ENCODE measurements at places on chromosomes 12 and 14. TPM values are rescaled to one million over a fixed set of nuclear protein-coding genes. Genes with fewer than 3 reads are reported as not detected.
A peak's percentile ranks its signal among the peaks of the same experiment; 100 is the strongest.

GRCh38 chr14:75249251-75249957 lies 29.2 kb upstream of the FOS start:
- peak; percentile 24 for DNase-seq

- DNase-seq = no peak
Measured at GRCh38 chr12:12774791-12775190, 10.7 kb upstream of the APOLD1 start.

DNA sequence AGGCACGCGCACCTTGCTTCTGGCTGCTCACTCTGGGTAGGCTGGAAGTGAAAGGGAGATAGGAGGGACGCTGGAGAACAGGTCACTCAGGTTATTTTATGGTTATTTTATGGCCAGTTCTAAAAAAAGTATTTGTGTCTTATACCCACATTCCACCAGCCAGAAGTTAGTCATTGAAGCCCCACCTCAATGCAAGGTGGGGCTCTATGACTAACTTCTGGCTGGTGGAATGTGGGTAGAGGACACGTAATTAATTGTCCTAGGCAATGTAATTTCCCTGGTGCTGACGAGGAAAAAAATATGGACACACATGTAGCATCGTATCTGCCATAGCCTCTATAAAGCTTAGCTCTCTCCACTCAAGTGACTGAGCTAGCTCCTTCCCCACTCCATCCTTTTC lies 104.9 kb downstream of the PDZRN4 start:
- DNase-seq = no peak

DNA sequence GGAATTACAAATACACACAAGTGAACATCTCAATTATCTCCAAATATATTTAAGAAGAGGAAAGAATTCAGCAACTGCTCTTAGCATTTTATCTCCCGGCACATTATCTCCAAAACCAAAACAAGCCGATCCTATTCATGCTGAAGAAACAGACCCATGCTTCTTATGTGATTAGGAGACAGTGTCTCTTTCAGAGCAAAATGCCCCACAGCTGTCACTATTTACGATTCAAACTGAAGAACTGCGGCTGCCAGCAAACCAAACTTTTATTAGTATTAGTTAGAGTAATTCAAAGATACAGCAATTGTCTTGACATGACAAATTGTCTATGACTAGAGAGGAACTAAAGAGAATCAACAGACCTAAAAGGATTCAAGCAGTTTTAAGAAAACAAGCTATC lies 79.4 kb downstream of the SETD3 start:
- no peak for DNase-seq

- DNase-seq = no peak
Measured at GRCh38 chr14:89615421-89615820, 198.4 kb upstream of the FOXN3 start.

DNA sequence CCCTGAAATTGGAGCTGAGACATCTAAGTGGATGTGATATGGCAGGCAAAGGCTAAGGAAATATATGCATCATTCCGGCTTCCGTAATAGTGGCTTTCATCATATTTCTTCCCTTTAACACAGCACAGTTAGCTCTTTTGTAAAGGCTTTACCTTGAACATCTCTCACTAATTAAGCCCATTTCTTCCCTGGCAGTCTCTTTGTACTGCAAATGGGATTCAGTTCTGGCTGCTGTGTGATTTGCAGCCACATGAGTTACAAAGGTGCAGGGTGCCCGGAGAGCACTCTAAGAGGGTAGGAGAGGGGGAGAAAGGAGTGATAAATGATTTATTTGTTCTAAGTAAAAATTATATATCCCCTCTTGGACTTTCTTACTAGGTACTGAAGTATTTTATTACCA lies 232.1 kb upstream of the CCDC196 start:
- no peak for DNase-seq

DNA sequence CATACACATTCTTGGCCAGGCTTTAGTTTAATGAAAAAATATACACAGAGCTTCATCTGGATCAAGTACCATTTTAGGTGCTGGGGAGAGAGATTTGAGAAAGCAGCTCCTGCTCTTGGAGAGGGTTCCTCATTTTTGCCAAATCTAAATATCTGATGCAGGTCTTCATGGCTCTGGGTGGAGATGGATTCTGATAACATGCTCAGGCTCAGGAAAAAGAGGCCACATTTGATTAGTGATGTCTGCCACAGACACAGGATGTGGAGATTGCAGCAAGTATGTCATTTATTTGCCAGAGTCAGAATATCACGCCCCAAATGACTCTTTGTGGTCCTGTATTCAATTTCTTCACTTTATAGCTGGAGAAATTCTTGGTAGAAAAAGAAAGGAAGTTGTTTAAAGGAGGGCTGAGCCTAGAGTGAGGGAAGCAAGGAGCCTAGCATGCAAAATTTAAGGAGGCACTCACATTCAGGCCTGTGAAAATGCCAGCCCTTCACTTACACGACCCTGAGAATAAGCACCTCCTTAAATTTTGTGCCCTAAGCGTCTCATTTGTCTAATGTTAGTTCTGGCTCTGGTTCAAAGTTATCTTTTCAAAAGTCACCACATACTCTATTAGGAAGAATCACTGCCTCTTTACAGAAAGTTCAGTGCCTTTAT lies 492.9 kb upstream of the TBX3 start:
- DNase-seq = no peak

GRCh38 chr12:17139931-17140330 lies 534.0 kb upstream of the LMO3 start:
- no peak for DNase-seq

DNA sequence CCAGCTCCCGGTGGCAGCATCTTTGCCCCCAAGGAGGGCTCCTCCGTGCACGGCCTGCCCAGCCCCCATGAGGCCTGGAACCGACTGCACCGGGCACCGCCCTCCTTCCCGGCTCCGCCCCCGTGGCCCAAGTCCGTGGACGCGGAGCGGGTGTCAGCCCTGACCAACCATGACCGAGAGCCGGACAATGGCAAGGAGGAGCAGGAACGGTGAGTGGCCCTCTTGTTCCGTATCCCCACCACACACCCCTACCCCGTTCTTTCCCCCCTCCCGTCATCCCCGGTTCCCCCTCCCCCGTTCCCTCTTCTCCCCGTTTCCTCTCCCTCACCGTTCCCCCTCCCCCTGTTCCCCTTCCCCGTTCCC lies 28.3 kb downstream of the LRCOL1 start:
- no peak for DNase-seq

DNA sequence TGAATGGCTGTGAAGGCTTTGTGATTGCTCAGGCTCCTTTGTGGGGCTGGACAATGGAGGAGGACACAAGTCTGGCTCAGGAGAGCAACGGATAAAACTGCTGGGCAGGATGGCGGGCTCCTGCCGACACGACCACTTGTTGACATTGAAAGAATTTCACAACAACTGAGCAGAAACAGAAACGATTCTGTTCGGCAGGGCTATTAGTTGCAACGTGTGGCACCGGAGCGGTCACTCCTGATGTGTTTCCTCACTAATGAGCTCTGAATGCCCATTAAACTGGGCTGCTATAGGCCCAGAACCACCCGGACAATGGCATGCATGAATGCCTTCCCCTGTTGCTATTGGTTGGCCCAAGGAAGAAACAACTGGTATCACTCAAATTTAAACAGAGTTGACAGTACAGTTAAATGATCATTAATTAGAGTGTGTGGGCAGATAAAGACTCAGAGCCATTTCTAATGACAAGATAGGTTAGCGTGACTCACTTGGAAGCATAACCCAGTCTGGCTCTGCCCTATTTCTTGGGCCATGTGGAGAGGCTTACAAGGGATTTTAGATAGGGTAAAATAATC lies 142.9 kb downstream of the ASCL1 start:
- DNase-seq = no peak

DNA sequence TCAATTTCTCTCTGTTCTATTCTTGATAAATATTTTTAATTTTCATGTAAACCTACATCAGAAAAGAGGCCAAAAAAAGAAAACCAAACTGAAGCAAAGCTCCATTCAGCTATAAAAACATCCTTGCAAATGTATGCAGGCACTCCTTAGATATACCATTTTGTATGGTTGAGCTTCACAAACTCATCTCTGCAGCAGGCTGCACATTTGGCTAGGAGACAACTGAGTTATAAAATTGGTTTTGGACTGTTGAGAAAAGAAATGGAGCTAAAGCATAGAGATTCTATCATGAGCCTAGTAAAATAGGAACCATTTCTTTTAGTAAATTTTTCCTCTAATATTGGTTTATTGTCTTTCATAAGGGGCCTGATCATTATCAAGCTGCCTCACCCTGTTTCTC lies 156.4 kb downstream of the SYT1 start:
- DNase-seq = no peak

GRCh38 chr14:24815543-24815942 lies 181.6 kb upstream of the GZMB start:
- DNase-seq = no peak

- DNase-seq = no peak
Measured at GRCh38 chr14:104323551-104324175, 185.3 kb downstream of the KIF26A start.

GRCh38 chr12:96223411-96224218 lies 29.4 kb downstream of the ELK3 start:
- DNase-seq = no peak

DNA sequence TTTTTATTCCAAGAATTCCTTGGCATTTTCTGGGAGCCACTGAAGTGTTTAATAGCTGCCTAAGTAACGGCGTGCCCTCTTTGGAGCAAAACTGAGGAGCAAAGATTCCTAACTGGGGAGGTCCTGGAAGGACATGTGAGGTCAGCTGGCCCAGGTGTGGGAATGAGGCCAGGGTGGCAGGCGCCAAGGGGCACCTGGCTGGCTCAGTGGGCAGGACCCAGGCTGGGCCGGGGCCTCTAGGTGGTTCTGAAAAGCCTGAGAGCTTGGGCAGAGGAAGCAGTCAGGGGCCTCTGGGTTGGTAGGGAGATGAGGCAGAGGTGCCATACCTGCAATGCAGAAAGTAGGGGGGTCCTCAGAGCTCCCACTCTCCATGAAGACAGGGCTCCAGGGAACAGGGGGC lies 27.1 kb upstream of the DIO3 start:
- no peak for DNase-seq

DNA sequence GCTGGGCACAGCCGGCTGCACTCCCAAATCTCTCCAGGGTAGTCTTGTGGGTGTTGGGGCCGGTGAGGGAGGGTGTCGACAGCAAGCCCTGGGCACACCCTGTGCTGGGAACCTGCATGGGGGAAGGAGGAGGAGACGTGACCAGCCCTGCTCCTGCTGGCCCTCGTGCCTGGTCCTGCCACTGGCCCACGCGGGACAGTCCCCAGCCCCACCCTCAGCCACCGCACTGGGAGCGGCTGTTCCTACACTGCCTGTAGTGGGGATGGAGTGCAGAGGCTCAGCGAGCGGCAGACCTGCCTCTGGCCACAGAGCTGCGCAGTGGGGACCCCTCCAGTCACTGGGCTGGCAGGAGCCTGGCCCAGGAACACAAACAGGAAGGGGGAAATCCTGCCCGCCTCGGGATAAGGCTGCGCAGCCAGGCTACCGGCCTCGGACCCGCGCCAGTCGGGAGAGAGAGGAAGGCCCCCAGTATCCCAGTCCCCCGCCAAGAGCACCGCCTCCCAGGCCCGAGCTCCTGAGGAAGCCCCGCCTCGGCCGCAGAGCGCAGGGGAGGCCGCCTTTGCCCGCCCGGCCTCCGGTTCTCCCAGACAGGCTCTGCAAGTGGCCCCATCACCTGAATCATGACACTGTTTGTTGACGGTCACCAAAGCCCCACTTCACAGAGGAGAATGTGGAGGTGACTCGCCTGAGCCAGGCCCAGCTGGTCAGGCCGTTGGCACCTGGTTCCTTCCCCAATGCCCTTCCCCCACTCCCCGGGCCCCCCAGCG lies 10.6 kb downstream of the AHNAK2 start:
- no peak for DNase-seq

DNA sequence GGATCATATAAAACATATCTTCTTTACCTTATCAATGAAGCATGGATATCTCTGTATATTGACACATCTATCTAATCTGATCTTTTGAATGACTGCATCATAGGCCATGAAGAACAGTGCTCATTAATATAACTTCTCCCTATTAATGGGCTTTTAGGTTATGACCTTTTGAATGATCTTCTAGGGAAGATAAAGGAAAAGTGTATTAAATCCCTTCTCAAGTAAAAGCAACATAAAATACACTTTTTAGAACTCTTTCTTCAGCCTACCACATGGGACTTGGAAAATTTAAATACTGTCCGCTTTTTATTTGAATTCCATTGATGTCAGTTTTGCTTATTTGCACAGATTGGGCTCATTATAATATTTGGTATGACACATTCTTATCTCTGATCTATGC lies 425.4 kb downstream of the MED13L start:
- no peak for DNase-seq

DNA sequence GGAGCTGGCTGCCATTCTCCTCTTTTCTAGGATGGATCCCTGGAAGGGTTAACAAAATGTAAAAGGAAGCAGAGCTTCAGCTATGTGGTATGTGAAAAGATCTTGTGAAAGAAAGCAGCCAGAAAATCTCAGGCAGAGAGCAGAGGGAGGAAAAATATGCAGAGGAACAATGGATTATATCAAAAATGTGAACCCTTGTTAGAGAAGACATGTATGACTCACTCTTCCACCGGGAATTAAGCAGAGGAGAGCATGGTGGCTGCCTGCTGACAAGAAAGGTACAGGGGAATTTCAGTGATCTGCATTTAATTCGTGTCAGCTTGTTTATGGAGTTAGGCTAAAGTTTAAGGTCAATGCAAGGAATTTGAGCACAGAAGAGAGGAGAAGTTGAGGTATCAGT lies 46.3 kb downstream of the KCNA1 start:
- DNase-seq = no peak

GRCh38 chr12:78931466-78931990 lies 67.0 kb downstream of the SYT1 start:
- DNase-seq = no peak

IL31 gene
- not detected for total RNA-seq

ETFBKMT gene
- total RNA-seq = 2.0 TPM

METTL25 gene
- total RNA-seq = 14.0 TPM

SEL1L gene
- total RNA-seq = 52.9 TPM

KRT3 gene
- total RNA-seq = not detected

TTC6 gene
- total RNA-seq = not detected

VDR gene
- 0.86 TPM for total RNA-seq

KRR1 gene
- 85.1 TPM for total RNA-seq

GNG2 gene
- 70.0 TPM for total RNA-seq

RPL10L gene
- total RNA-seq = not detected

PTGDR gene
- total RNA-seq = not detected

All from activated B cell treated with CpG ODN at 0.5 μM for 24 hours (primary cell).